ENCODE measurements at places on chromosomes 1 and 21.

- no peak for DNase-seq
Observed at GRCh38 chr1:213947200-213947801, 40.5 kb upstream of the PROX1 start.

DNA sequence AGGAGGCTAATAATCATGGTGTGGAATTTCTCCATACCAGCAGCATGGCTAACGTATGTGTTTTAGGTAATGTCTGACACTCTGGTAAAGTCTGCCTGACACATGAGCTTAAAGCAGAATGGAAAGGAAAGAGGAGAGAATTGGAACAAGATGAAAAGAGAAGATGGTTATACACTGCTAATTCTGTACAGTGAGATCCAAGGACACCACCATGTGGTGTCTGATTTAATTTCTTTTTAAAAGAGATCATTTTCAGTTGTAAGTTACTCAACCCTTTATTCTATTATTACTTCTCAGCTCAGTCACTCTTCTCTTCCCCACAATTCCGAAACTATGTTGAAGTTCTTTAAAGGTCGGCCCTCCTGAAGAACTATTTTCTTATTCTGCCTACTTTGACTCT is 15.6 kb downstream of the PRKAB2 start:
- DNase-seq: no peak

DNA sequence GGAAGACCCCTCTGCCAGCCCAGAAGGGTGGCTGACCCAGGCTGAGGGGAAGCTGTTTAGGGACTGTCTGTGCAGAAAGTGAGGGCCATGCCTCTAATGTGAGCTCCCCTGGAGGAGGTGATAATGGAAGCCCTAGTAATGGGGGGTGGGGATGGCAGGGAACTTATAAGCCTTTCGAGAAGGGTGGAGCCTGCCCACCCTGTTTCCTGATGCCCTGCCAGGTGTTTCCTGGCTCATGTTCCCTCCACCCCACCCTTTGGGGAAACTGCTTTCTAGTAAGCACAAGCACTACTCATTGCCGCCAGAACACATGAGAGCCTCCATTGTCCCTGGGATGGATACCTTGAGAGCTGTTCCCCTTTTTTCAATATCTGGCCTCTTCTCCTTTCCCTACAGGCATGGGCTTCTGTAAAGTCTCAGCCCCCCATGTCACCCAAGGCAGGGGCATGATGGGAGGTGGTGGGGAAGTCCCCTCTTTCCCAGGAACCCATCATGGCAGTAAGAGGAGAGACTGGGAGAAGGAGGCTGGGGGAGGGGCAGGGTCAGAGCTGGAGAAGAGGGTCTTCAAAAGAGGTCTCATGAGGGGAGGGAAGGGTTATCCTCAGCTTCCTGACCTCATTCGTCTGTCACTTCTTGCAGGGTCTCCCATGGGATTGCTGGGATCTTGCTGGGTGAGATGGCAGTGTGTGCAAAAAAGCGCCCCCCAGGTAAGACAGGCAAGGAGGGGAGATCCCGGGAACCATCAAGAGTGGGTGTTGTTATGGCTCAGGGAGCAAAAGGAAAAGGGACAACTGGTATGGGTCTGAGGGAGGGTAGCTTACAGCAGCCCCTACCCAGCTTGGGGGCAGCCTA is 2.4 kb downstream of the ATP8B2 start:
- DNase-seq: no peak

GRCh38 chr1:172973424-172973823 is 77.3 kb downstream of the TNFSF18 start:
- DNase-seq: no peak

- no peak for DNase-seq
Observed at GRCh38 chr1:63906047-63906704, 132.4 kb downstream of the ROR1 start.

DNA sequence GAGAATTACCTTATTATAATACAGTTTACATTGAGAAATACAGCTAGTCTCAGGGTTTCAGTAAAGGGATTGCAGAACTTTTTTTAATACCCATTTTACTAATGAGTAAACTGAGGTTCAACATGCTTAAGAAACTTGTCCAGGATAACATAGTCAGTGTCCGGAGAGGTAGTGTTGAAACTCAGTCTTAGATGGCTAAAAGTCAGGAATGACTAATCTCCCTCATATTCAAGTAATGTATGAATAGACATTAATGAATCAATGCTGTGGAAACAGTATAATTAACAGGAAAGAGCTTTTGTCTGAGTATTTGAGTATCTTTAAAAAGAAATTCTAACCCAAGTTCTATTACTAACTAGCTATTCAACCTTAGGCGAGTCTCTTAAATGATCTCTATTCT is 397.6 kb downstream of the PLA2G4A start:
- no peak for DNase-seq

- DNase-seq: no peak
Observed at GRCh38 chr1:210978316-210978973, 155.5 kb downstream of the KCNH1 start.

- DNase-seq: no peak
Observed at GRCh38 chr1:159881622-159882526, 18.1 kb downstream of the CFAP45 start.

- DNase-seq: no peak
Observed at GRCh38 chr1:19936061-19936750, 12.8 kb upstream of the PLA2G2E start.

- no peak for DNase-seq
Observed at GRCh38 chr1:173479649-173480048, 2.5 kb downstream of the PRDX6 start.

- no peak for DNase-seq
Observed at GRCh38 chr1:205247130-205247921, 19.6 kb downstream of the TMCC2 start.

DNA sequence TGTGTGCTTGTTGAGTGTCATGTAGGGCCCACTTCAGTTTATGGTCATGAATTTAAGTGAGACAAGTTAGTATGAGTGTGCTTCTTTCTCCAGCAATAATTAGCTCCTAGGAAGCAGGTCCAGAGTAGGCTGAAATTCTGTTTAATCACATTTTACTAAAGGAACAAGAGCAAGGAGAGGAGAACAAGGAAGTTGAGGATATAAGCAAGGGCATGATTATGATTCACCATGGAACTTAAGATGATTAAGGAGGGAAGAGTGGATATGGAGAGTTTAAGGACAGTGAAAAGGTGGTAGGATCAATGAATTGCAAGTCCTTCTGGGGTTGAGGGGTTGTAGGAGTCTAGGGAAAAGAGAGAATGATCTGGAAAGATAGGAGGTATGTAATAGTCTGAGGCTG is 3.1 kb upstream of the DIPK1A start:
- DNase-seq: no peak

DNA sequence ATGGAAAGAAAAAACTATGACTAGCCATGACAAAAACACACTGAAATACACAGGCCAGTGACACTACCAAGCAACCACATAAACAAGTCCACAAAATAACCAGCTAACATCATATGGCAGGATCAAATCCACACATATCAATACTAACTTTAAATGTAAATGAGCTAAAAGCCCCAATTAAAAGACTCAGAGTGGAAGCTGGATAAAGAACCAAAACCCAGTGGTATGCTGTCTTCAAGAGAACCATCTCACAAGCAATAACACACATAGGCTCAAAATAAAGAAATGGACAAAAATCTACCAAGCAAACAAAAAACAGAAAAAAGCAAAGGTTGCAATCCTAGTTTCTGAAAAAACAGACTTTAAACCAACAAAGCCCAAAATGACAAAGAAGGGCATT is 476.2 kb upstream of the BEND5 start:
- DNase-seq: no peak

DNA sequence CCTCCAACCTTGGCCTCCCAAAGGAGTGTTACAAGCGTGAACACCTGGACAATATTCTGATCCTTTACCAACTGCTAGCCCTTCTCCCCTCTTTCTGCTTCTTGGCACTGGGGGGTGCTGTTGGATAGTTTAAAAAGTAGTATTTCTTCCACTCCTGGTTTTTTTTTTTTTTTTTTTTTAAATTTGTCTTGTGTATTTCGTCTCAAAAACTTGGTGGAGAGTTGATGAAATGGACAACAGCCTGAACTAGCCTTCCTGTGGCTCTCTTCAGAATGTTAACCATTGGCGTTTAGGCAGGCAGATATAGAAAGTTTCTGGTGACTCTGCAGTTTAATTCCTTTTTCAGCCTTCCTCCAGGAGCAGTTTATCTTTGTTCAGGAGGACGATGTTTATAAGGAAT is 69.7 kb upstream of the USP24 start:
- no peak for DNase-seq

DNA sequence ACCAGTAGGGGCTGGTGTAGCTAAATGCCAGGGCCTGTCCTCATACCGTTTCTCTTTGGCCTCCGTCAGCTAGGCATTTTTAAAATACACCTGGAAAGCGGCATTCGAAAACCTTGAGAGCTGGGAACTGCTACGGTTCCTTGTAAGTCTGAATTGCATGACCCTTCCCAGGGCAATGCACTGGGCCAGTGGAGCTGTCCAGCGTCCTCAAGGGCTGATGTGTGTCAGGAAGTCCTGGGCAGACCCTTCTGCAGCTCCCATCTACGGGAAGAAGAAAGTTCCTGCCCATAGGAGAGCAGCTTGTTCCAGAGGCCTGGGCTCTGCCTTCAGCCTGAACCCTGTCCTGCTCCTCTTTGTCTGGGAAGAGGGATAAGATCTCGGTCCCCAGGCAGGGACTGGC is 34.1 kb downstream of the UBASH3A start:
- DNase-seq: no peak

DNA sequence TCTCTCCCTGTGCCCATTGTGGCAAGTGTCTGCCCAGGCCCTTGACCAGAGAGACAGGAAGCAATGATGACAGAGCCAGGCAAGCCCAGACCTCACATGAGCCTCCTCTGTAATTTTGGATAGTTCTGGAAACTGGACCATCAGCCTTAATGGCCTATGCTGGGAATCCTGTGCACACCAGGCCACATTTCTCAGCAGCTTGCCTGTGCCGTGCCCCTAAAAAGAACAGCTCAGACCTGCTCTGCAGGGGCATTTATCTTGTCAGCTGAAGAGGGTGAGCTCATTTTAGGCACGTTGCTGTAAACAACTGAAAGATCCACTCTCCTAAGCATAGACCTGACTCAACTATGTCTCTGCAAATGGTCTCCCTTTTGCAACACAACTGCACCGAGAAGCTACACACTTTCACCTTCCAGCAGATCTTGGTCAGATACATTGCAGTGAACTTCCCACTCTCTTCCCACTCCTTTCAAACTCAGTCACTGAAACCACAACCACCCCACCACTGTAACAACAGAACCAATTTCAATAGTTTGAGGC is 53.5 kb upstream of the BACH1 start:
- DNase-seq: no peak

GRCh38 chr1:76425201-76426145 is 350.9 kb downstream of the ST6GALNAC3 start:
- no peak for DNase-seq

DNA sequence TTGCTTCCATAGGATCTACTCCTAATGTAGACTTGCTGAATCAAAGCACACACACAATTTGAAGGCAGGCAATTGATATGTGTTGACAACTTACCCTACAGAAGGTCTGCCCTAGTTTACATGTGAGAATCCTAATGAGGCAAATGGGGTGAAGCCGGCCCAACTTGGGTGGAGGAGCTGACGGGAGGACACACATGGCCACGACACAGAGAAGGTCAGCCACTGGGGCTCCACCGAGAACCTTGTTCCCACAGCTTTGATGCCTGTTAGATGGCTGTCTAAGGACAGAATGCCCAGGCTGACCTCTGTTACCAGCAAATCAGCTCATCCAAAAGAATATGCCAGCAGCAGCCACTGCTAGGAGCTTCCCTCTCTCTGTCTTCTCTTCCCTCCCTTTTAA is 1.5 kb upstream of the PLA2G2D start:
- DNase-seq: no peak

GRCh38 chr1:62084310-62084890 is 110.2 kb upstream of the L1TD1 start:
- DNase-seq: no peak

Measured in stimulated activated CD8-positive, alpha-beta memory T cell treated with anti-CD3 and anti-CD28 coated beads, Interleukin-4, amount 100 ng/mL, for 4 hours (primary cell).